ENCODE measurements at places on chromosomes 4 and X.

GRCh38 chrX:34918856-34919255, 23.7 kb upstream of the FAM47B start:
- no peak for DNase-seq

DNA sequence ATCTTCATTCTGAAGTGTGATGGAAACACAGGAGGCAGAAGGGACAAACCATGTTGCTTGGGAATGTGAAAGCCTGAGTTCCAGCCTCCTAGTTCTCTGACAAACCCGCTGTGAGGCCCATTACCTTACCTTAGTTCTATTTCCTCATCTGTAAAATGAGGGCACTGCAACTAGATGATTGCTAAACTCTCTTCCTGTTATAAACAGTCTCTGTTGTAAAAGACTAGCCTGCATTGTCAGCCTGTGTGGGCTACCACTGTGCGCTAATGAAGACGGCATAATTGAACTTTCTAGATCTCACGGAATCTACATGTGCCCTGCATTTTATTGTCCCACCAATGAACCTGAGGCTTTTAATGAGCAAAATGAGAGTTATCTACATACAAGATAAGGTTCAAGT, 147.2 kb downstream of the AFF2 start:
- no peak for DNase-seq

DNA sequence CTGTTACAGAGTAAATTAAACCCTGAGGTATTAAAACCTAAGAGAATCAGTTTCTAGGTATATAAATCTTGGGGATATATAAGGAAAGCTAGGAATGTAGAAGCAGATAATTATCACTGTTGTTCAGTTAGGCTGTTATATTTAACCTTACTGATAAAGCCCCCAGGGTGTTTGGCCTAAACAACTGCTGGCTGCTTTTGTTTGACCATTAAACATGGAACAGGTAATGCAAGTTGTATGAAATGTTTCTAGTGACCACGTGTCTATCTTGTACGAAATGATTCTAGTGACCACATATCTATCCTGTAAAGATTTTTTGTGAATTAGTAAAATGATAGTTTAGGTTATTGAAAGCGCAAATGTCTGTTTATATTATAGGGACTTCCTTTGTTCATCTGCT, 52.6 kb downstream of the SGMS2 start:
- no peak for DNase-seq

DNA sequence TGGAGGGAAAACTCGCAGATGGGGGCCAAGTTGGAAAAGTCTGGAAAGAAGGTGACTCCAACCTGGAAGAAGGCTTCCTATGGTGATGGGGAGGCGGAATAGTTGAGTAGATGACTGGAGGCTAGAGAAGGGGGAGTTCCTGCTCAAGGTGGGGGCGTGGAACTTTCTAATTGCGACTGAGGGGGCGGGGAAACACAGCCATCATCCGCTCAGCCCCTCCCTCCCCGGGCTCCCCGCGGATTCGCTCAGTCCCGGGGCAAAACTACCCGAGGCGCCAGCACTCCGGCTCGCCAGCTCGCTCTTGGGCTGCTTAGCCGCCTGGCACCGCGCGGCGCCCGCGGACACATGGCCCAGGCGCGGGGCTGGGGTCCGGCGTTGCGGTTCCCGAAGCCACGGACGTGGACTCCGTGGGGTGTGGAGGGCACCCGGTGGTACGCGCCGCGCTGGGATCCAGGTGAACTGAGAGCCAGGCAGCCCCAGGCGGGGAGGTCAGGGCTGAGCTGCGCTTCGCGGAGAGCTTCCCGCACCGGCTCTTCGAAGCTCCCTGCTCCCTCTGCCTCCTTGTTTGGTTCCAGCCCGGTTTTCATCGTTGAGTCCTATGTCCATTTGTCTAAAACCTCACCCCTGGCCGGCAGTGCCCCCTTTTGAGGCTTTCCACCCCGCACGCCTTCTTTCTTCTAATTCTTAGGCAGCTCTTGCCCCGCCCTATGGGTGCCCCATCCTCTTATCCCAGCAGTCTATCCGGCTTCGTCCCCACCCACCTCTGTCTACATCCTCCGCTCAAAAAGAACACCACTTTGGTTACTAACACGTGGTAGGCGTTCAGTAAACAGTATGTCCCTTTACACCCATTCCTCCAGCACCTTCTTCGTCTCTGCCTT, 38.9 kb downstream of the STARD8 start:
- no peak for DNase-seq

GRCh38 chrX:133670383-133670782, 255.1 kb upstream of the GPC4 start:
- peak; percentile 22 for DNase-seq

DNA sequence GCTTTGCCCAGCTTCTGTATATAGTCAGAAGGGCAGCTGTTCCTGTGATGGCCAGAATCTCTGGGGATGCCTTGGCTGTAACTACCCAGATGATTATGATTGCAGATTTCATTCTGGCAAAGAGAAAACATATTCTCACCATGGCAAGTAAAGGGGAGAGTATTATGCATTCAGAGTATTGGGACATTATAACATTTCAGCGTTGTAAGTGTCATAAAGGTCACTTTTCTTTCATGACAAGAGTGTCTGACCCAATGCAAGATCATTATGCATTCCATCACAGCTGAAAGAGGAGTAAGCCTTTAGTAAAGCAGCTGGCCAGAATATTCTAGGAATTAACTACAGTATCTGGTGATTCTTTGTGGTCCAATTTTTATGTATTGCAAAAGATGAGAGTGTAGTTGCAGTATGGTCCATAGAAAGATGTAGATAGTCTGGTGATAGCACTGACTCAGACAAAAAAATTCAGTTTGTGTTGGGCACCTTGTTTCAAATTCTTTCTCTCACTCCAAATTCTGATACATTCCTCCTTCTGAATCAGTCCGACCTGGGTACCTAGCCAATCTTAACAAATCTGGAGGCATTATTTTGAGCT, 2366.3 kb downstream of the PCDH7 start:
- no peak for DNase-seq

DNA sequence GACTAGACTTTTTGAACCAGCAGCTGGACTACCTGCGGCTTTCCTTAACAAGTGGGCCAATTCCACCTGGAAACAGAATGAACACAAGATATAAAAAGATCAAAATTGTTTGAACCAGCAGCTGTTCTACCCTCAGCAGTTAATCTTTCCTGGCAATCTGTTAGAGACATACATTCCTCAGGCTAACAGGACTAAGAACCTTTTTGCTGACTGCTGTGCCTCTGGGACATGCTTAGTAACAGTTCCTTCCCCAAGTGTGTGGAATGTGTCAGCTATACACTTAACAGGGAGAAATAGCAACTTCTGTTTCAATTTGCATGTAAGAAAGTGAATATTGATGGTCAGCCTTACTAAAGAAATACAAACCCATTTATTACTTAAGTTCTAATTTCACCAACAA, 554.4 kb downstream of the ARAP2 start:
- DNase-seq: no peak

DNA sequence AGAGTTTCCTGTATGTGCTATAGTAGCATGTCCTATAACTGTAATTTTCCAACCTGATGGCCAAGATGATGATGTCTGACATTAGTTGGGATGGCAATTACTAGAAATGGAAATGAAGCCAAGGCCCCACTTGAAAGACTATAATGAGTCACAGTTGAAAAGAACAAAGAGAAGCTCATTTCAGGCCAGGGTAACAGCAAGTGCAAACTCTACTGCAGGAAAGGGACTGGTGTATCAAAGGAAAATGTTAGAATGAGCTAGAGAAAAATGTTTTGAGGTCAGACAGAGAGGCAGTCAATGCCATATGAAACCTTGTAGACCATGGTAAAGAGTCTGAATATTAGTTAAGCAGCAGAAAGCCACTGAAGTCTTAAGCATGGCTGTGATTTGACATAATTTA, 146.2 kb upstream of the SH3RF1 start:
- DNase-seq: no peak

DNA sequence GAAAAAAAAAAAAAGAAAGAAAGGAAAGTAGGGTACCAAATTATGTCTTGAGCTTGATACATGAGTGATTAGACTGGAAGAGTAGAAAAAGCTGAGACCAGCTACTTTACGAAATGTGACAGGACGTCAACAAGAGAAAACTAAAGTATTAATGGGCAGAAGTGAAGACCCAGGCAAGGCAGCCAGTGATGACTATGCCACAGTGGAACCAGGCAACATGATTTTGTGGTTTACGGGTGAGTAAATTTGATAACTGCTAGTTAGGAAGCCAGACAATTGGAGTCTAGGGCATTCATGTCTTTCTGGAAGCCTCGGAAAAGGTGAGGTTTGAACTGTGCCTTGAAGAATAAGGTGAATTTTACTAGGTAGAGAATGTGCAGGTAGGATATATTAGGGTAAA, 326.4 kb downstream of the TENM3 start:
- no peak for DNase-seq

DNA sequence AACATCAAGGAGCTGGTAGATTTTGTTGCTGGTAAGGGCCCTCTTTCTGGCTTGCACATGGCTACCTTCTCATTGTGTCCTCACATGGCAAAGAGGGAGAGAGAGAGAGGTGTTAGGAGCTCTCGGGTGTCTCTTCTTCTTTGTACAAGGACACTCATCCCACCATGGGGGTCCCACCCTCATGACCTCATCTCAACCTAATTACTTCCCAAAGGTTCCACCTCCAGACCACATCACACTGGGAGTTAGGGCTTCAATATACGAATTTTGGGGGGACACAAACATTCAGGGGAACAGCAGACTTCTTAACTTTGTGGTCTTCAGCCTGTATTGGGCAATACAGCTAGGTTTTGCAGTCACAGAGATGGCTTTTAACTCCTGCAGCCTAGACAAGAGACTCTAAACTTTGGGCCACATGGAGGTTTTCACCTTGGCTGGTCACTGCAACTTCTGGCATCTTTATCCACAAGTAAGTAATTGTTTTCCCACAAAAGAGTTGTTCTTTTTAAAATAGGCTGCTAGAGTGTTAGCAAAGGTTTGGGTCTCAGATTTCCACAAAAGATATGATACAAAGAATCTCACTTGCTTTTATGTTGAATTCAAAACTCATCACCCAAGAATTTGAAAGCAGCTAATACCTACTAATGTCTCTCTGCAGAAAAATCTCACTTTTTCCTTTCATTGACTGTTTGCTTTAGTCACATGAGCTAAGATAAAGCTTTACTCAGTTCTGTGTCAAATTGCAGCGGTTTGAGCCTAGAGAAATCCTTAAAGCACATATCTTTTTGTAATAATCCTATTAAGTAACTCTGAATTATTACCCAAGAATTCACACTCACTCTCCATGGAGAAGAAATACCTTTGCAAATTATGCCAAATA, 39.6 kb upstream of the BBS12 start:
- no peak for DNase-seq

- DNase-seq: no peak
Measured at GRCh38 chrX:19194285-19195242, 72.3 kb upstream of the ADGRG2 start.

DNA sequence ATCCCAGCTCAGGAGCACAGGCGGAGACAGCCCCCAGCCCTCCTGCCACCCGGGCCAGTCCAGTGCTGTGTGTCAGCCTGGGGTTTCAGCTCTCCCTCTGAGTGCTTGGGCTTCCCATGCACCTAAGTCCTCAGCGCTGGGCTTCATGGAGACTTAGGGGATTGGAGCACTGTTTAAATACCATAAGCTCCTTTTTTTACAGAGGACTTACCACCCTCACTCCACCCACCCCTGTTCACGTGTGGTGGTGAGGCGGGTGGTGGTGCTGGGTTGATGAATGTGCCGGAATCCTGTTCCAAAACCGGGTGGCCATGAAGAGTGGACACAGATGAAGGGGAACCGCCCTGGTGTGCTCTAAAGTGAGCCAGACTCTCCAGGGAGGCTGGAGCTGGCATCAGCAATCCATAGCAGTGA, 66.9 kb downstream of the PSAPL1 start:
- no peak for DNase-seq

- no peak for DNase-seq
Measured at GRCh38 chr4:186727169-186727976, 3.7 kb upstream of the FAT1 start.

DNA sequence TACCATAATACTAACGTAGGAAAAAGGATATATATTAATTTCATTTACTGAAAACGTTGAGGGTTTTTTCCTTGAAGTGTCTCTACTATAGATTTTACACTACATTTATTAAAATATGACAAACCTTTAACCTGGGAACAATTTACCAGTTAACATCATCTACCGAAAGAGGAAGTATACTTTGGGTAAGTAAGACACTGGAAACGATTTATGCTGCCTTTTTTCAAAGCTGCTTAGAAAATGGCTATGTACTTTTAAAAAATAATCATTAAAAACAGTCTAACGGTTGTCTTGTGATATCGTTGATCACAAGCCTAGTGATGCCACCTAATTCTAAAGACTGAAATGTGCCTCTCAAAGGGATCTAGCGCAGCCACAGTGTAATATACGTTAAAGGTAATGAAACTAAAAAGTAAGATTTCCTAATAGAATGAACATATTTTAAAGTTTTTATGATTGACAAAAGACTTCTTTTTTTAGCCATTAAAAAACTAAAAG, 50.4 kb downstream of the STX18 start:
- DNase-seq: no peak

GRCh38 chr4:170990989-170991589, 822.1 kb upstream of the GALNTL6 start:
- DNase-seq: no peak

- DNase-seq: no peak
Measured at GRCh38 chrX:15930585-15930984, 76.0 kb upstream of the AP1S2 start.

- no peak for DNase-seq
Measured at GRCh38 chrX:154440623-154441357, 3.2 kb upstream of the FAM50A start.

DNA sequence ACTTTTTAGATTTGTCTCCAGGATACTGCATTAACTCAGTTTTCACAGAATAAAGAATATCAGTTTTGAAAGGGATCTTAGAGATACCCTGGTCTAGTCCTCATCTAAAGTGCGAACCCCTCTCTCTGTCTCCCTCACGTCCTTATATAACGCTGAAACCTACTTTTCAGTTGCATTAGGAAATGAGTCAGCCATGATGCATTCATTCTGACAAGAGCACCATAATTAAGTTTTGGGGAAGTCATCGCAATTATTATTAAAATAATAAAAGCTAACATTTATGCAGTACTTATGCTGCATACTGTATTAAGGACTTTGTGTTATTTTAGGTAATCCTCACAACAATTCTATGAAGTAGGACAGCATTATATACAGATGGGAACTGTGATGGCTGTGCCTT, 116.1 kb downstream of the REELD1 start:
- DNase-seq: no peak

DNA sequence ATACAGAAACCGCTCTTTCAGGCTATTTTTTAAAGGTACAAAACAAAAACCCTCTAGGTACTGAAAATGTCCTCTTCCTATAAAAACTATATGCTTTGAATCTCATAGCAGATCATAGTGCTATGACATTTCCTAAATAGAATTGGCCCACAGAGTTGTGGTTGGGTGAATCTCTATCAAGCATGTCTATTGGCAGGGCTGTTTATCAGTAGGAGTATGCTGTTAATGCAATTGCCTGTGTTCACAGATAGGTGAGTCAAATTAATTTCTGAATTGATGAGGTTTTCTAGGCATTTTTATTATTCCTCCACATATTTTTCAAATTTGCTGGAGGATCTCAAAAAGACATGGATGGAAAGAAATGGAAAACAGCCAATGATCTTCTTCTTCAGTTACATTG, 73.9 kb downstream of the QRFPR start:
- DNase-seq: no peak

- no peak for DNase-seq
Measured at GRCh38 chr4:83315341-83315870, 19.2 kb downstream of the HPSE start.

All from CD4-positive, CD25-positive, alpha-beta regulatory T cell (primary cell).